Activated CD8-positive, alpha-beta memory T cell treated with anti-CD3 and anti-CD28 coated beads, Interleukin-2, amount 50 U/mL, for 4 hours (primary cell): ENCODE measurements at places on chromosomes 5 and 9.

DNA sequence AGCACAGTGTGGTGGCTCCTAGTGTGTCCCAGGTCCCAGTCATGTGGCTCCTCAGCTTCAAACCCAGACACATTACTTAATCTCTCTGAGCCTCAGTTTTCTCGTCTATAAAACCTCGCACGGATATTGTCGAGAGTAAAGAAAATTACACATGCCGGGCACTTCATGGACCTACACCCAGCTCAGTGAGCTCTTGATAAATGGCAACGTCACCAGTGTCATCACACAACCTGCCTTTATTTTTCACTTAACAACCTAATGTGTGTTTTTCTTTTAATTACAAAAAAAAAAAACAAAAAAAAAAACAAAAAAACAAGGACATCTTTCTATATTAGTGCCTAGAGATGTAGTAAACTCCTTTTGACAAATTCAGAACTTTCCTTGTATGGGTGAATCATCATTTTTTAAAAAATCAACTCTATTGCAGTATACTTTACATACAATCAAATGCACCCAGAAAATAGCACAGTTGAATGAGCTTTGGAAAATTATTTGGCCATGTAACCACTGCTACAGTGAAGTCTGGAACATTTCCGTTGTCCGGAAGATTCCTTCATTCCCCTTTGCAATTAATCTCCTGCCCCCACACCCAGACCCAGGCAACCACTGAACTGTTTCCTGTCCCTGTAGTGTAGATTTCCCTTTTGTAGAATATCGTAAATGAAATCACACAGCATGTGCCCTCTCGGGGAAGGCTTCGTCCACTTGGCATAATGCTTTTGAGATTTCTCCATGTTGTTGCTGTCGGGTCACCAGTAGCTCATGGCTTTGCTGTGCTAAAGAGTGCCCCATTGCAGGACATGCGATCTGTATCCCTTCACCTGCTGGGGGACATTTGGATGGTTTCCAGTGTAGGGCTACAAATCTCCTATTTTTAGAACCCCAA lies 100.4 kb upstream of the LARP1 start:
- no peak for DNase-seq

DNA sequence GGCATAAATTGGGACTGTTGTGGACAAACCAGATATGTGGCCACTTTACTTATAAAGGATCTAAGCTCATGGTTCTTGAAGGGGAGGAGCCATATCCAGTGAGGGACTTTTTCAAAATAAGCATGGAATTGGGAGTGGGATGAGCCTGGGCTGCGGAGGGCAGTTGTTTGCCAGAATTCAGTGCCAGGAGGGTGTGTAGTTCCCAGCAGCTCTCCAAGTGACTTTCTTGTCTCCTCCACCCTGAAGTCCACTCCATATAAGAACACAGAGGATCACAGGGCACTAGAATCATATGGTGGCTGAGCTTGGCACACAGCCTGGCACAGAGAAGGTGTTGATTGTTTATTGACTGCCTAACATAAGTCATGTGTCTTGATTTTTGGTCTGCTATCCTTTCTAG lies 121.1 kb downstream of the CAVIN4 start:
- DNase-seq: no peak

DNA sequence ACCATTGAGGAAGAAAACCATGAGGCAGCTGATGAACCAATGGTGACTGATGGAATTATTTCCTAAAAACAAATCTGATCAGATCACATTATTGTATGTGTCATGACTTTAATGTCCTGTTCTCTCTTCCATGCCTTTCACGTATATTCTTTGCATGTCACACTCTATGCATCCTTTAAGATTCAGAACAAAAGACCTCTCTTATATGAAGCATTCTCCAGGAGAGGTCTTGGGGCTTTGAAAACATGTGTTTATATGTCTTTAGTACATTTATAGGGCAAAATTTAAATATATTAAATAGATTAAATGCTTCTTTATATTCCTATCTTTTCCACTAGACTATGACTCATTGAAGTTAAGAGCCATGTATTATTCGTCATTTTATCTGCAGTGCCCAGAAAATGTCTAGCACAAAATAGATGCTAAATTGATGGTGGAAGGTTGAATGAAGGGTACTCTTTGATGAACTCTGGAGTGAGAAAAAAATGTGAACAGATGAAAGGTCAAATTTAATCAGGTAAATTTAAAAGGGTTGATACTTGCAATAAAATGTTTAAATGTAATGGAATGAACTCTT lies 196.3 kb downstream of the PSAT1 start:
- DNase-seq: no peak

DNA sequence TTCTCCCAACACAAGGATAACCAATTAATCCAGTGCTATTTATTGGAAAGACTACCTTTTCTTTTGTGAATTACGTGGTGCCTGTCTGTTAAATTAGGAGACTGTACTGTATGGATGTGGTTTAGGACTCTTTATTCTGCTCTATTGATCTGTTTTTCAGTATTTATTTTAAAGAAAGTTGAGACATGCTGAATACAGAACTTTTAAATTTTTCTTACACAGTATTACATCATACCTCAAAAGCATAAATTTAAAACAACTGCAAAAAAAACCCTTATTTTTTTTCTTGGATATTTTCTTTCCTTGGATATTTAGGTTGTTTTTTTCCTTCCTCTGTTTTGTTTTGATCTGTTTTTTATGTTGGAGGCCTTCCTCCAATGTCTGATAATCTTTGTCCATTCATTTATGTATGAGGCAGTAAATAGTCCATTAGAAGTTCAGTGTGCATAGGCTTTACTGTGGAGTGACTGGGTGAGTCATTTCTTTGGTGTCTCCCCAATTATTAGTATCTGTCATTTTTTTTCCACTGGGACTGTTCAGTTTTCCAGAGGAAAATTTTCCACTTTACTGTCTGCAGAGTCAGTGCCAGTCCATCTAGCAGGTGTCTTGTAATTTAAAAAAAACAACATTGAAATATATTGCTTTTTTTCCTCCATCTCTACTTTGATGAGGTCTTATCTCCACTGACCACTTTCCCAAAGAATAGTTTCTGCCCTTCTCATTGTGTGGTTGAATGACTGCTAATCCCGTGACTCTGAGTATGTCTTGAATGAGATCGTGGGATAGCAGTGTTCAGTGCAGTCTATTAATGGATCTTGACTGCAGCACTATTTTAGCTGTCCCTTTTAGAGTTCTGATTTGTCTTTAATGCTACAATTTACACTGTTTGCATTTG lies 15.2 kb downstream of the CYSTM1 start:
- DNase-seq: no peak

GRCh38 chr5:68259700-68260099 lies 44.1 kb downstream of the PIK3R1 start:
- DNase-seq: no peak
